ENCODE measurements at places on chromosomes 1 and 21.

DNA sequence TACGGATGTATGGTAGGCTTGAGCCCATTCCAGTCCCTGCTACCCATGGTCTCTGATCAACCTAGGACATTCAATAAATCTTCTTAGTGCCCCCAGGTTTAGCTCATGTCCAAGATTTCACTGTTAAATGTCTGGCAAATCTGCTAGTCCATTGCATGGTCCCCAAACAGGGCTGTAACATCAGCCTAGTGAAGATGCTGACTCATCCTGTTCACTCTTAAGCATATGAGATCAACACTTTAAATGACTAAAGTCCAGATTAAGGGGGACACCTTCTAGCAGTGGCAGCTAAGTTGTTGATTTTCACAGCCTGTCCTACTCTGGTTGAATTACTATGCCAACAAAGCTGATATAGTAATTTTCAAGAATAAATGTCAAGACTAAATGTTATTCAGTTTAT lies 46.5 kb upstream of the NUF2 start:
- DNase-seq: no peak

GRCh38 chr1:203676455-203676854 lies 49.8 kb downstream of the ATP2B4 start:
- no peak for DNase-seq

GRCh38 chr1:27592232-27592930 lies 11.6 kb downstream of the AHDC1 start:
- no peak for DNase-seq

DNA sequence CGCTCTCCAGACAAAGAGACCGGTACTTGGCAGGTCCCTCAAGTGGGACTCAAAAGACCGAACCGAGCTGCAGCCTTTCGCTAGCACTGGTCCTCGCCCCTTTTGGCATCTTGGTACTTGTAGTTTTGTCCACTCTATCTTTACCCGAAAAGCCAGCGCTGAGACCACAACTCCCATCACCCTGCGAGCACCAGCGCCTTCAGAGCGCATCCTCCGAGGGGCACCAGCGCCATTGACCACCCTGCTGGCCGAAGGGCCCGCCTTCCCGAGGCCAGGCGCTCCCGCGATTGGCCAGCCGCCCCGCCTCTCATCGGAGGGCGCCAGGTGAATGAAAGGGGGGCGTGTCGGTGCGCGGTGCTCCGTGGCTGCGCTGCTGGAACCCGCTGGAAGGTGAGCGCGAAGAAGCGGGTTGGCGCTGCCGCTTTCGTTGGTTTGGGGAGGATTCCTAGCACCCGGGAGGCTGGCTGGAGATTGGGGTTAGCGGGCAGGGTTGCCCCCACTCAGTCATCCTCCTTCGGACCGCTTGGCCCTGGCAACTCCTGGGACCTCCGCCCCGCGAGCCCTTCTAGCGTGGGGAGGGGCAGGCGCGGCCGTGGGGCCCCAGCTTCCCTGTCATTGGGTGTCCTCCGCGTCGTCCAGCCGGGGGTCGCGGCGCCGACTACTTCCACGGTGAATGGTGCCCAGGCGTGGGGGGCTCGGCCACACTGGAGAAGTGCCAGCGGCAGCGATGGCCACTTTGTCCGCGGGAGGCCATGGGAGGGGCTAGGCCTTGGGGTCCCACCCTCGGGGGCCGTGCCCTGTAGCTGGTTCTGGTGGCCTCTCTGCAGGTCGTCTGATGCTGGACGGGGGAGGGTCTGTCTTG lies at the start of gene ZBTB8B:
Gene ZBTB8B (plus strand): TSS at position 357 of the 862 bp plus-strand sequence. CDS start 5,553 bp downstream, outside the sequence.
- DNase-seq: no peak

DNA sequence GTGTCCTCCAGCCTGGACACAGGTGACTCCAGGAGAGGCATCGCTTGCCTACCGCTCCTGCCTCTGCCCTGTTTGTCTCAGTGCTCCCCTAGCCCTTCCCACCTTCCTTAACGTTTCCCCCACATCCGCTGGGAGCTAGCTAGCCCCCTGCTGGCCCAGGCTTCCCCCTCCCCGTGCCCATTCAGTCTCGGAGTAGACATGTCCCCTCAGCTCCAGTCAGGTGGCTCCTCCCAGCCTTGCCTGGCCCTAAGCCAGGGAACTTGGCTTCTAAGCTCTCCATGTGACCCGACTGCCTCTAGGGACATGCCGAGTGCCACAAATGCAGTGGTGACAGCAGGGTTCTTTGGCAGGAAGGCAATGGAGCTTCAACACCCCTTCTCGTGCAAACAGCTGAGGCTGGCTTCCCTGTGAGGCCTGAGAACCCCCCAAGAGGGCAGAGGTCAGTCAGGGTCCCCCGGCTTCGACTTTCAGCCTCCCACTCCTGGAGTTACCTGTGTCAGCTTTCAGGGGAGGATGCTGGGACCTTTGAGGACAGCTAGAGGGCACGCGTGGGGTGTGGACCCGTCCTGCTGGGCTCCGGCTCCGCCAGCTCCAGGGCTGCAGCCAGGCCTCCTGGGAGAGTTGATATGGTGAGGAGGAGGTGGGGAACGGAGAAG lies 16.2 kb downstream of the DRAXIN start:
- no peak for DNase-seq

GRCh38 chr1:82153752-82154151 lies 353.0 kb downstream of the ADGRL2 start:
- DNase-seq: no peak

- DNase-seq: no peak
Measured at GRCh38 chr1:29284286-29284960, 48.1 kb downstream of the PTPRU start.

DNA sequence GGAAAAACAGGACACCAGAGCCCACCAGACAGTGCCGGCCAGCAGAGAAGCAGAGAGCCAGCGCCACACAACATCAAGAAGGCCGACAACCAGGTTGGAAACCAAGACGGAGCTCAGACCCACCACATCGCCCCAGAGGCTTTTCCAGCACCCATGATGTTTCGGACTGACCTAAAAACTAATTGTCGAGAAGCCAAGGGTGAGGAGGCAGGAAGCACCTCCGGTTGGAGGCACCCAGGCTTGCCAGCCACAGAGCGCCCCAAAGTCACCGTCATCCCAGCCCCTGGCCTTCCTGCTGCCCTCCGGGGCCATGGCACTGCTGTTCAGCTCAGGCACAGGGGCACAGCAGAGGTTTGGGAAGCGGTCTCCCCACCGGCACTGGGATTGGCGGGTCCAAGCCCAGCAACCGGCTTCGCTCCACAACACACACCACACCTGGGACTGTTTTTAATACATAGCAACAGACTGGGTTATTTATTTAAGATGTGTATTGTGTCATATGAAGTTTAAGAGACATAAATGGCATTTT lies 67.2 kb downstream of the SLC37A1 start:
- no peak for DNase-seq

DNA sequence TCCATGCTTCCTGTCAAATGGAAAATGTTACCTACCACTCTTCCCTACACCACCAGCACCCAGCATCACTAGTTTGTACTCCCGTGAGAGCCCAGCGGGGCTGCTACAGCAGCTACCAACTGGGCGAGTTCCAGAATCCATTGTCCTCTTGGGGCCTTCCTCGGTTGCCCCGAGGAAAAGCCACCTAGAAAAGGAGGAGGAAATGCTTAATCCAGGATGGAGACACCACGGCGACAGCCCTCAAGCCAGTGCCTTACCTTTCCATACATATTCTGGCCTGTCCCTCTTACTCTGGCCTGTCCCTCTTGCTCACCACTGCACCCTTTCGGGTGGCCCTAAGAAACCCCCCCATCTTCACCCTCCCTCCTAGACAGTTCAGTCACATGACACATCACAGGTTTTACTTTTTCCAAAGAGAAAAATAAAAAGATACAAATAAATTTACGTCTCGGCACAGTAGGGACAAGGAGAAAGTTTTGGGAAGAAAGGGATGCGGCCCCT lies 478 bp downstream of the RIT1 start:
- peak; percentile 15 for DNase-seq

DNA sequence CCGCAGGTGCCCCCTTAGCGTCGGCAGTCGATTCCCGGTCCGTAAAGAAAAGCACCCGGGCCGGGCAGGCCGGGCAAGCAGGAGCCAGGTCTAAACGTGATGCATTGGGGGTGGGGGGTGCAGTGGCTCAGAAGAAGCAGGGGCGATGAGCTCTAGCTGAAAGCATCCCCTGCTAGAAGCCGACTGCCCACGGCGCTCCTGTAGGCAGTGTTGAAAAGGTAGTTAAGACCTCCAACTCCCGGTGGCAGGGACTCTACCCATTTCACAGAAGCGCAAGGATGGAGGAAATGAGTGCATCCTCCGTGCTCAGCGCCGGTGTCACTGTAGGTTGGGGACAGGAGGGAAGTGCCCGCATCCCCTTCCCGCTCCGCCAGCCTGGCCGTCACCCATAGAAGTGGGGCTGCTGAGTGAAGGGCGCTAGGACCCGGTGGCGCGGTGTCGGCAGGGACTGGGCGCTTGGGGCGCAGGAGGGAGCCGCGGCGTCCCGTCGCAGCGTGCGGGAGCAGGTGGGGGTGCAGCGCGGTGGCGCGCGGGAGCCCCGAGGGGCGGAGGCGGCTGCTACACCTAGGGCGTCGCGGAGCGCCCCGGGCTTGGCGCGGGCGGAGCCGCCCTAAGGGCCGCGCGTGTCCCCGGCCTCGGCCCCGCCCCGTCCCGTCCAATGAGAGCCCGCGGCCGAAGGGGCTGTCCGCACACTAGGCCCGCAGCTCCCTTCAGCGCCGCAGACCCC lies at the start of gene WNT2B:
Gene WNT2B (plus strand): TSS at position 688 of the 727 bp plus-strand sequence. CDS start 298 bp downstream, outside the sequence.
- DNase-seq: no peak

GRCh38 chr21:41280115-41280919 lies 36.3 kb upstream of the FAM3B start:
- no peak for DNase-seq

- no peak for DNase-seq
Measured at GRCh38 chr1:89104147-89104546, 21.8 kb downstream of the GBP2 start.

DNA sequence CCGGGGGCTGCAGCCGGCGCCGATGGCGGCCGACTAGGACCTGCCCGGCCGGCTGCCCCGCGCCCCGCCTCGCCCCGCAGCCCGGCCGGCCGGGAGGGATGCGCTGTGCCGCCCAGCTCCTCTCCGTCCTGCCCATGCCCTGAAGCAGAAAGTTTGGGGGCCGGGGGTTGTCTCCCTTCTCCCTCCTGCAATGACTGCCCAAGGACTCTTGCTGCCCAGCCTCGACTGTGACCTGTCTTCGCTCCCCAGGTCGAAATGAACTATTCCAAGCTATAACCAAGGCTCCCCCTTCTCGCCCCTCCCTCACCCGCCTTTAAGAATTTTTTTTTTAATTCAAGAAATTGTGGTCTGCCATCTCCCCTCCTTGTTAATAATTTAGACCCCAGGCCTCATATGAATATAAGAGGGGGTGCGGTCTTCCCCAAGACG lies 361 bp downstream of the TMCC2 start:
- no peak for DNase-seq

DNA sequence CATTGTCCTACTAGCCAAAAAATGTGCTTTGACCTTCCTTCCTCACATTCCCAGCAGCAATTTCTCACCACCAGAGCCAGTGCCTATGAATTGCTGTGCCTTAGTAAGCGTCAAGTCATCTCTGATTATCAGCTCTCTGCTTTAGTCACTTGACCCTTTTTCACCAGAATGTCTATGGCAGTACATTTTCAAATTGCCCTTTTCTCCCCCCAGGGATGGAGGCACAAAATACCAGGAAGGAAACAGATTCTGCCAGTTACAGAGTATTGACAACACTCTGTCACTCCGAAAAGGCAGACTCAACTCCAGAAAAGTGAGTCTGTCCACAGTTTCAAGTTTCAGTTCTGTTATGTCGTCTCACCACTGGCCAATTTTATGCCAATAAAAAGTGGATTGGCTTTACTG lies 167.4 kb downstream of the TNFSF18 start:
- no peak for DNase-seq

GRCh38 chr1:21604208-21604957 lies 64.8 kb downstream of the RAP1GAP start:
- DNase-seq: no peak

DNA sequence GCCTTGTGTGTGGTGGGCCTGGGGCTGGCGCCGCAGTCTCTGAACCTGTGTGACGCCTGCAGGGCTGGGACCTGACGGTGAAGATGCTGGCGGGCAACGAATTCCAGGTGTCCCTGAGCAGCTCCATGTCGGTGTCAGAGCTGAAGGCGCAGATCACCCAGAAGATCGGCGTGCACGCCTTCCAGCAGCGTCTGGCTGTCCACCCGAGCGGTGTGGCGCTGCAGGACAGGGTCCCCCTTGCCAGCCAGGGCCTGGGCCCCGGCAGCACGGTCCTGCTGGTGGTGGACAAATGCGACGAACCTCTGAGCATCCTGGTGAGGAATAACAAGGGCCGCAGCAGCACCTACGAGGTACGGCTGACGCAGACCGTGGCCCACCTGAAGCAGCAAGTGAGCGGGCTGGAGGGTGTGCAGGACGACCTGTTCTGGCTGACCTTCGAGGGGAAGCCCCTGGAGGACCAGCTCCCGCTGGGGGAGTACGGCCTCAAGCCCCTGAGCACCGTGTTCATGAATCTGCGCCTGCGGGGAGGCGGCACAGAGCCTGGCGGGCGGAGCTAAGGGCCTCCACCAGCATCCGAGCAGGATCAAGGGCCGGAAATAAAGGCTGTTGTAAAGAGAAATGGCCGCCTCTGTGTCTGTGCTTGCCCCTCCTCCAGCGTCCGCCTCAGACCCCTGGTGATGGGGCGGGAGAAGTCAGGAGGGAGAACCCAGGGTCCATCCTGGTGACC lies 788 bp downstream of the ISG15 start:
- DNase-seq: no peak

DNA sequence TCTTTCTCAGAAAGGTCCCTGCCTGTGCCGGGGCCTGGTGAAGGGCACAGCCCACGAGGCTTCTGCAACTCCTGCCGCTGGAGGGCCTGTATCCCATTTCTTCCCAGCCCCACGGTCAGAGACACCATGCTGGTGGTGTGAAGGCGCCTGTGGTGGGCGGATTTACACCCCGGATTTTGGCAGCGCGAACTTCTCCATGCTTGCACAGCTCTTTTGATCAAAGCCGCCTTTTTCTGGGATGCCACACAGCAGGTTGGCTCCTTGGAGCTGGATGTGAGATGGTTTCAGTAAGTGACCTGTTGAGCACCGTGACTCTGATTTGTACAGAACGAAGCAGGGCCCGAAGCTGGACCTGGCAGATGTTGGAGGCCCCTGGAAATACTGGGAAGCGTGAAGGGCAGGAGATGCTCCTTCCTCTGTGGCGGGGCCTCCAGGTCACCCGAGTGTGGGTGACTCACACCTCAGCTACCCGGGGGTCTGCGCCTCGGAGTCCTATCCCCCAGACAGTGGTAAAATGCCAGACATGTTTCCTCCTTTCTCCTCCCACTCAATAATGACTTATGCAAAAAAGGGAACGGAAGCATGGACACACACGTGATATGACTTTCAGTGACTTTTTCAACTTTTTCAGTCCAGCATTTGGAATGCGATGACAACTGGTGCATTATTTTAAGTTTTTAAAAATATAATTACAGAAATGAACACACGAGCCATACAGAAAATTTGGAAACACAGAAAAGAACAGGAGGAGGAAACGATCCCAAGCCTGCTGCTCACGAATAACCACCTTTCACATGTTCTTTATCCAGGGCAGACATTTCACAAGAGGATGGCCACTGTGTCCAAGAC lies 9.0 kb downstream of the UMODL1 start:
- DNase-seq: no peak

GRCh38 chr1:4346131-4346530 lies 308.3 kb upstream of the AJAP1 start:
- no peak for DNase-seq
